ENCODE measurements at places on chromosomes 1 and 21.
A peak's percentile ranks its signal among the peaks of the same experiment; 100 is the strongest.

- no peak for DNase-seq
Measured at GRCh38 chr1:216847397-216848036, 124.3 kb upstream of the ESRRG start.

- no peak for DNase-seq
Measured at GRCh38 chr1:166114419-166114818, 52.4 kb downstream of the FAM78B start.

DNA sequence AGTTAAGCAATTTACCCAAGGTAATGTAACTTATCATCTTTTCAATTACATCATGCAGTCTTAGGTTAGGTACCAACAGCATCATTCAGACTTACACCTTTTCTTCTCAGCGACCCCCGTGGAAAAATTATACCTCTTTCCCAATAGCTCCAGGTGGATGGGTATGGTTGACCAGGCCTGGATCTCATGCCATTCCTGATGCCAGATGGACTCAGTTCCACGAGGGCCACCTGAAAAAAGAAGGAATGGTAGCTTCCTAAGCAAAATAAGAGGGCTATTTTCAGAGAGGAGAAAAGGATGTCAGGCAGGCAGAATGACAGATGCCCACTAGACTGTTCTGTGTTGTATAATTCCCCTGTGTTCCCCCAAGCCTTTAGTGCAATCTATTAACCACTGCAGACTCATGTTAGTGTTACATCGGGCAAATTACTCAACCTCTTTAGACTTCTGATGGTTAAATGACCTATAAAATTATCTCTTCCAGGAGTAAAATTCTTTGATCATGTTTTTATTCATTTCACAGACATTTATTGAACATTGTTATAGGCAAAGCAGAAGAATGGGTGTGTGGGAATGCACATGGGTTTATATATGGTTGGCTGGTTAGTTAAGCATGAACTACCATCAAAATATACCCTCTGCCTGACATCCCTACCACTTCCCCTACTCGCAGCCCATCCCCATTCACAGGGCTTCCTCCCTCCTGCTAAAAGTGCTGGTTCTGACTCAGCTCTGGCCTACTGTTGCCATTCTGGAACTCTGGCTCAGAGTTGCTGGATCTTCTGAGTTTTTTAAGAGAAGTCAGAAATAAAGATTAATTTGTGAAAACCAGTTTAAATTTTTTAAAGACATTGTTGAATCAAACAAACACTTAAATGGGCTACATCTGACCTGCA is 10.6 kb upstream of the MYSM1 start:
- no peak for DNase-seq

- no peak for DNase-seq
Measured at GRCh38 chr1:153483776-153484175, 23.3 kb upstream of the S100A7 start.

DNA sequence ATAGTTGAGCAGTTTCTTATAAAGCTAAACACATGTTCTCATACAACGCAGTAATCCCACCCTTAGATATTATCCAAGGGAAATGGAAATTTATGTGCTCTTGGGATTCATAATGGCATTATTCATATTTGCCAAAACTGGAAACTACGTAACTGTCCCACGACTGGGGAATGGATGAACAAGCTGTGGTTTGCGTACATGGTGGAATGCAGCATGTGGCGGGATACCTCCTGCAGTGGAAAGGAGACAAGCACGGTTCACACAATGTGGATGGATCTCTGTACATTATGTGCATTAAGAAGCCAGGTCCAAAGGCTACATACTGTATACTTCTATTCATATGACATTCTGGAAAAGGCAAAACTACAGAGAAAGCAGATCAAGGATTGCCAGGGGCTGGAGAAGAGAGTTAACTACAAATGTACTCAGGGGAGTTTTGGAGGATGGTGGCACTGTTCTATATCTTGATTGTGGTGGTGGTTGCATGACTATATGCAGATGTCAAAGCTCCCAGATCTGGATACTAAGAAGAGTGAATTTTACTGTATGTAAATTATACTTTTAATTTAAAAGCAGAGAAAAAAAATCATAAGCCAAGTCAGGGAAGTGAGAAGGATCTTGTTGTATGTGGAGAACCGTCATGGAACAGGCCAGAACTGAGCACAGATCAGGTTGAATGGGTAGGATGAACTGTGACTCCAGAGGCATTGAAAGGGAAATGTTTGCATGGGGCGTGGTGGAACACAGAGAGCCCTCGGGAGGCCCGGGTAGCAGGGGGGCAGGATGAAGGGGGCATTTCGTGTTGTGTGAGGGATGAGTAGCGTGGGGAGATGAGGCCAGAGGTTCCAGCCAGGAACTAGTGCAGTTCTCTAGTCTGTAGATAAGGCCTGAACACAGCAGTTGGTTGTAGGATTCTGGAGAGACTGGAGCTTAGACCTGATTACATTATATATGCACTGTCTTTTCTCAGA is 90.7 kb downstream of the GALNT2 start:
- DNase-seq: no peak

- DNase-seq: no peak
Measured at GRCh38 chr1:5901150-5901549, 91.1 kb downstream of the NPHP4 start.

GRCh38 chr1:28123461-28123961 is 35.1 kb upstream of the EYA3 start:
- DNase-seq: no peak

DNA sequence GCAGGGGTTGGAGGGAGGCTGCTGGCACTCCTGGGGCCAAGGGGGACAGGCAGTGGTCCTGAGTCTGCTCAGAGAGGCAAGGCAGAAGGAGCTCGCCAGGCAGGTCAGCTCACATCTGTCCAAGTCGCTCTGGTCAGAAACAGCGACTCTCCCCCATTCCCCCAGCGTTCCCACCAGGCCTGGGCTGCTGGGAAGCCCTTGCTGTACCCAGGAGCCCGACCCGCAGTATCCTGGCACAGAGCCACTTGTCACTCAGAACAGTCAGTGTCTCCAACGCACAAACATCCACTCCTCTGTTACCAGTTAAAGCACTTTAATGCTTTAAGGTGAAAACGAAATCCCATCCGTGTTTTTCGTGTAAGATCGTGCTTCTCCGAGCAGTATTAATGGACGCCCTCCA is 16.6 kb upstream of the CCDC27 start:
- DNase-seq: no peak

- no peak for DNase-seq
Measured at GRCh38 chr1:205436776-205437410, 15.0 kb upstream of the LEMD1 start.

DNA sequence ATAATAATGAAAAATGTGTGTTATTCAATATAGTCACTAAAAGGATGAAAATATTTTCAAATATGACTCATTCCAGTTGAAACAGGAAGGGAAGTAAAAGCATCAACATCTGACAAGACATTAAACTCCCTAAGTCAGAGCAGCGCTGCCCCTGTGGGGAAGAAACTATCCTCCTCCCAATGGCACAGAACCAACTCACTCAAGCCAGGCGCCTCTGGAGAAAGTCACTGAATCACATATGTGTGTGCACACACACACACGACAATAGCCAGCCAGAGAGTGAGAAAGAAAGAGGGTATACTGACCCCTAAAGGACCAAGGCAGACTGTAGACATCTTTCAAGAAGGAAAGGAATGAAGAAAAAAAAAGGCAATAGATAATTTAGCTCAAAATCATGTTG is 126.9 kb downstream of the SETD4 start:
- DNase-seq: no peak

DNA sequence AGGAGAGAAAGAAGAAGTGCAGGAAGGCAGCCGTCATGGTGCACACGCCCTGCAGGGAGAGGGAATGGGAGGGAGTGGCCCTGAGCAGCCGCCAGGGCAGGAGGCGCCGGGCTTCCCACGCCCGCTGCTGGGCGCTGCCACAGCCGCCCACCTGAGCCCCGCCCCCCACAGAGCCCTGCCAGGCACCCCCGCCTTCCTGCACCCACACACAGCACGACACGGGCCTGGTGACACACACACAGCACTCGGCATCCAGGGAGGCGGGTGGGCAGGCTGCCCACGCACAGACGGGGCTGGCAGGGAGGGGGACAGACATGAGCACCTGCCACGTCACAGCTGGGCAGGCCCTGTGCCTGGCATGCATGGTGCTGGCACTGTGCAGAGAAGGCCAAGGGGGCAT is 27.5 kb downstream of the ADGRB2 start:
- no peak for DNase-seq

DNA sequence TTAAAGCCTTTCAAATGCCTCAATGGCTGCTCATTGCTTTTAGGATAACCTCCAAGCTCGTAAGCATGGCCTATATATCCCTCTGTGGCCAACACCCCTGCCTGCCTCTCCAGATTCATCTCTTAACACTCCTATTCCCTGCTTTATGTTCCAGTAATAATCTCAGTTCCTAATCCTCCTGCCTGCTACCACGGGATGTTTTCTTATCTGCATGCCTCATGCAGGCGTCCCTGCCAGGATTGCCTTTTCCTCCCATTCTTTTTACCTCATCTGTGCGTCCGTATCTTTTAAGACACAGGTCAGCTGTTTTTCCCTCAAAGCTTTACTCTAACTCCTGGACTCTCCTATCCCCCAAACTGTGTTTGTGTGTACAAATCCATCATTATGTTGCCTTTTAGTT is 36.1 kb downstream of the ZBTB40 start:
- DNase-seq: peak; percentile 40

- DNase-seq: no peak
Measured at GRCh38 chr21:29117372-29117955, 13.0 kb upstream of the MAP3K7CL start.

DNA sequence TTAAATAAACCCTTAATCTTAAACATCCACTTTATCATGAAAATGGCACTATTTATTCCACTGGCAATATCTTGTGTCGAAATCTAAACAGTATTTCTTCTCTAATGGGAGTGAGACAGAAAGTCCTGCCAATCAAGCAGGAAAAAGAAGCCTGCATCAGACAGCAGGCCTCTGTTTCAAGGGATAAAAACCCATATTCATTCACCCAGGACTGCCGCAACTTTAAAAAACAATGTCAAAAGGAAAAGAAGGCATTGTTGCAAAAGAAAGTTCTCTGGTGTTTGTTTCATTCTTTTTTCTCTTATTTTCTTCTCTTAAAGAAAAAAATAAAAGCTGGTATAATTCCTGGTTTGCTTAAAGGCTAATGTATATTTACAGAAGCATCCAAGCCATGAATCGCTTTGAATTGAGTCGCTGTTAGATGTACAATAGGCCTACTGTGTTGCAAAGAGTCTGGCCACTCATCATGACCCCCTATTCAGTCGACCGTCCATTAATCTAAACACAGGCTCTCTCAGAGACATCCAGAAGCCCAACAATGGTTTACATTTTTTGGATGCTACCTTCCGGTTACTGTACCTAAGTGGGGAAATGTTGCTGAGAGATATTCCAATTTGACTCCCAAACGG is 48.7 kb upstream of the ZC3H11B start:
- DNase-seq: no peak

DNA sequence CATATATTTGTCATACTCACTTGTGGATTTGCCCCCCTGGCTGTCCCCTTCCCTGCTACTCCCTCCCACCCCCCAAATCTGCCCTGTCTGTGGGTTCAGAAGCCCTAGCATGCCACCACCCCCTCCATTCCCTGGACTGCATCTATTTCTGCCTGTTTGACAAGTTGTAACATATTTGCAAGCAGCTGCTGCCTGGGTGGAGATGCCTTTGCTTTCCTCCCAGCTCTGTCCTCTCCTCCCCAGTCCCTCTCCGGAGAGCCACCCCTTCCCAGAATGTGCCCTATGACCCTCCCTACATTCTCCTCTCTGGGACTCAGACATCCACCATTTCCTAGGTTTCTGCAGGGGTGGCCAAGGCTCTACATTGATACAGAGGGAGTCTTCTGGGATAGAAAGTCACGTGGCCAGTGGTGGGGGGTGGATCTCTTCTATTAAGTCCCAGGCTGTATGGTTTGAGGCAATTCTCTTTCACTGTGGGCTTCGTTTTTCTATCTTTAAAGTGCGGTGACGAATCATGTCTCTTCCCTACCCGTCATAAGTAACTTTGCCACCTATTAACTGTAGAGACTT is 6.0 kb upstream of the MYOG start:
- no peak for DNase-seq

- no peak for DNase-seq
Measured at GRCh38 chr1:164261691-164262240, 297.2 kb upstream of the PBX1 start.

- no peak for DNase-seq
Measured at GRCh38 chr21:30515681-30516080, 13.7 kb upstream of the KRTAP19-5 start.

DNA sequence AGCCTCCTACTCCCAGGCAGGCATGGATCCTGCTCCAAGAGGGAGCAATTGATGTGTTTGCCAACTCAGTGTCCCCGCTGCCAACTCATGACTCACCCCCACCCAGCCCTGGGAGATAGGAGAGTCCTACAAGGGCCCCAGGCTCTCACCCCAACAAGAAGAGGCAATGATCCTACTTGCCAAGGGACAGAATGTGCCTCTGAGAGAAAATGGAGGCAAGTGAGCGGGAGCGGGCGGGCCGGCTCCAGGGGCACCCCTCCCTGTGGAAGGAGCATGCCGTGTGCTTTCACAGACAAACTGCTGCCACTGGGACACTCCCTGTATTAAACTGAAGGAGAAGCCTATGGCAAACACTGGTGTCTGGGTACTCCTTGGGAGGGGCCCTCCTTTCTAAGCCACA is 16.7 kb downstream of the PKP1 start:
- no peak for DNase-seq

GRCh38 chr21:18743531-18743930 is 339.9 kb upstream of the TMPRSS15 start:
- DNase-seq: no peak

- DNase-seq: no peak
Measured at GRCh38 chr1:204947338-204947737, 76.7 kb downstream of the NFASC start.

DNA sequence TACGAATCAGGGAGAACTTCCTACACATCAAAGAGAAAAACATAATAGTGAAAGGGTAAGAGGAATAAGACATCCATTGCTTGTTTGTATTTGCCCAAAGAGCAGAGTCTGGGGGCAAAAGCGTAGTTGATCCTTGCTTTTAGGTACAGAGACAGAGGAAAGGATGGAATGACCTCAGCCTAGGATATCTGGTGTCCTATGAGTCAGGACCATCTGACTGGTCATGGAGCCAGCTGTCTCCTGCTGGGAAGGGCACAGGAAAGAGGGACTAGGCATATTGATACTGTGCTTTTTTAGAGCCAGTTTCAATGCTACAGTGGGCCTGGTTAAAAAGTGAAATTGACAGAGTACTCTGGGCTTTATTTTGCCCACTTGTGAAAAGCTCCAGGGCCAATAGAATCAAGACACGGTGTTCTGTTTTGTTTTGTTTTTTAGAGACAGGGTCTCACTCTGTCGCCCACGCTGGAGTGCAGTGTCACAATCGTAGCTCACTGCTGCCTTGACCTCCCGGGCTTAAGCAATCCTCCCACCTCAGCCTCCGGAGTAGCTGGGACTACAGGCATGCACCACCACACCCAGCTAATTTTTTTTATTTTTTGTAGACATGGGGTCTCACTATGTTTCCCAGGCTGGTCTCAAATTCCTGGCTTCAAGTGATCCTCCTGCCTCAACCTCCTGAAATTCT is 3.2 kb downstream of the PLEKHO1 start:
- no peak for DNase-seq

- no peak for DNase-seq
Measured at GRCh38 chr1:186659890-186660341, 20.3 kb downstream of the PTGS2 start.

- DNase-seq: no peak
Measured at GRCh38 chr1:246527402-246528088, 20.5 kb upstream of the SMYD3 start.

Measured in endothelial cell (in vitro differentiated cells).